C1 segment of cervical spinal cord (tissue), 14 donors: ENCODE measurements at places on chromosomes 5 and 9.

DNA sequence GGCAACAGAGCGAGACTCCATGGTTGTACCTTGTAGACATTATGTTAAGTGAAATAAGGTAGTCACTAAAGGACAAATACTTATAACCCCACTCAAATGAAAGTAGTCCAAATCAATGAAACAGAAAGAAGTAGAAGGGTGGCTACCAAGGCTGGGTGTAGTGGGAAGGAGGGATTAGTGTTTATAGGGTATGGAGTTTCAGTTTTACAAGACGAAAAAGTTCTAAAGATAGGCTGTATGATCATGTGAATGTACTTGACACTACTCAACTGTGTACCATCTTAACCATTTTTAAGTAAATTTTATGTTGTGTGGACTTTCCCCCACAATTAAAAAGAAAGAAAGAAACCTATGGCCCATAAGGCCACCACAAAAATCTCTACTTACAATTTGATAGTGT, 32.2 kb downstream of the ALDH7A1 start:
- no peak for DNase-seq

DNA sequence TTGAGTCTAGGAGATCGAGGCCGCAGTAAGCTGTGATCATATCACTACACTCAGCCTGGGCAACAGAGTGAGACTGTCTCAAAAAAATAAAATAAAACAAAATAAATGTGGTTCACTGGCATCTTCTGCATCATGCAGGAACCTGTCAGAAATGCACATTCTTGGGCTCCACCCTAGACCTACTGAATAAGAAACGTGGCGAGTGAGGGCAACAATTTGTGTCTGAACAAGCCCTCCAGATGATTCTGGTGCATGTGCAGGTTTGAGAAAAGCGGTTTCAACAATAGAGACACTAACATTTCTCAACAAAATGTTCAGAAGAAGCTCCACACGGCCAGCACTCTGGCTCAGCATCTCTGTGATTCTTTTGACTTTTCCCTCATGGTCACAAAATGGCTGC, 42.8 kb upstream of the CPEB4 start:
- DNase-seq, result no peak

DNA sequence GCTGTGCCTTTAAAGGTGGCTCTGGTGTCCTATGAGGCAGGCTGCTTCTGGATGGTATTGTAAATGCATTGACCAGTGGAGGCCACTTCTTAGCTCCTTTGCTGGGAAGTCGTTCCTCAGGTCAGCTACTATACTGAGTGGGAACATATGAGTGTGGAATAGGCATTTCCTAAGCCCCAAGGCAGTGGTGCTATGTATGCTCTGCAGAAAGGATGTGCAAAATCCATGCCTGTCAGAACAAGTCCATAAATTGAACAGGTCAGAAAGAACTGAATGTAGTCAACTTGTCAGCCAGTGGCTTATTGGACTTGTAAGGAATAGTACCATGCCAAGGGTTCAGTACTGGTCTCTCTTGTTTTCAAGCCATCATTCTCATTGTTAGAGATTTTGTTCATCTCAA, 216.4 kb downstream of the CDH10 start:
- no peak for DNase-seq

DNA sequence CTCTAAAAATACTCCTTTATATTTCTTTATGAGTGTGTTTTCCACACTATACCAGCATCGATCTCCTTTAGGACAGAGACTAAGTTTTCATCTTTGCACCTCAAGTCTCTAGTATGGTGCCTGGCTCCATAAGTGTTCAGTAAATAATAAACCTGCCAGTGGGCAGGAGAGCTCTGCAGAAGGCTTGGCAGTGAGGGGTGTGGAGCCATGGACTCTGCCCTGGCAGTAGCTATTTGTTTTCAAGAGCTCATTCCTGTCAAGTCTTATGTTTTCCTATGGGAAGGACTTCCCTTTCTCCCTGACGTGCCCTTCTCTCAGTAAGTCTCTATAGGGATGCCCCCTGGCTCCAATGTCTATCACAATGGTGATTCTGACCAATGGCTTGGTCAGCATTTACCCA, 252.2 kb downstream of the PIK3R1 start:
- no peak for DNase-seq

DNA sequence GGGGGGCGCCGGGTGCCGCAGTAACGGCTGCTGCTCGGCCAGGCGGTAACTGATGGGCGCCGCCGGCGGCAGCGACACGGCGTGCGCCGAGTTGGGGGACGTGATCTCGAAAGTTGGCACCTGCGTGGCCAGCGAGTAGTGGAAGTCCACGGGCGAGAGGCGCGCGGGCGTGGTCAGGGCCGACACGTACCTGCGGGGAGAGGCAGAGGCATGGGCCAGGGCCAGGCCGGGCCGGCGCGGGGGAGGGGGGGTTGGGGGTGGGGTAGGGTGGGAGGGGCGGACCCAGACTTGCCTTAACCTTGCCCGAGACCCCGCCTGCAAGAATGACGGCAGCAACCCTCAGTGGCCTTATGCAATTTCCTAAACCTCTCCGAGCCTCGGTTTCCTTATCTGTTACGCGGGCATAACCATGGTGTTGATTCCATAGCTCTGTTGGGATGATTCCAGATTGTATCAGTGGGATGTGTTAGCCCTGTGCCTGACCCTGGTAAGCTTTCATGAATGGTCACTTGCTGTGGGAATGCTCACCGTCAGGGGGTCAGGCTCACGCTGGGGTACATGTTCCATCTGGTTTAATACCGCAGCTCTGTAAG, 53.0 kb downstream of the PSD2 start:
- DNase-seq, result no peak

DNA sequence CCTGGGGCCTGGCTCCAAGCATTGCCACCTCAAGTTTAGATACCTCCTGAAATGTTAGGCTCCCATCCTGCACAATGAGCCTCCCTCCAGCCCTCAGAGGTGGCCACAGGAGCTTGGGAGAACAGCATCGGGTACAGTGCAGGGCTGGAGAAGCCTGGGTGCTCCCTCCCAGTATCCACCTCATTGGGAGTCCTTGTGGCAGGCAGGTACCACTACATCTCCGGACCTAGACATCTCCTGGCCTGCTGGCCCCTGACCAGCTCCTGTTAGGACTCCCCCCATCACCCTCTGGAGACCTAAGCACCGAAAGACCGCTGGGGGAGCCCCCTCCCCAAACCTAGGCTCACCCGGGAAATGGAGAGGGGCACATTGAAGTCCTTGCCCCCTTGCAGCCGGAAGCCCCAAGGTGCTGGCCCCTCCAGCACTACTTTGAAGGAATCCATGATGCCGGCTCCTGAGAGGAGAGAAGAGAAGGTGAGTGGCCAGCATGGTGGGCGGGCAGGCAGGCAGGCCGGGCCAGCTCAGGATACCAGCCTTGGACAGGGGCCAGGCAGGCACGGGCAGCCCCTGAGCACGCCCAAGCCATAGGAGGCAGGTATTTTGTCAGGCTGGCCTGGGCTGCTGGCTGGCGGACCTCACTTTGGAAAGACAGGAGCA, 1.2 kb downstream of the PDLIM7 start:
- no peak for DNase-seq

DNA sequence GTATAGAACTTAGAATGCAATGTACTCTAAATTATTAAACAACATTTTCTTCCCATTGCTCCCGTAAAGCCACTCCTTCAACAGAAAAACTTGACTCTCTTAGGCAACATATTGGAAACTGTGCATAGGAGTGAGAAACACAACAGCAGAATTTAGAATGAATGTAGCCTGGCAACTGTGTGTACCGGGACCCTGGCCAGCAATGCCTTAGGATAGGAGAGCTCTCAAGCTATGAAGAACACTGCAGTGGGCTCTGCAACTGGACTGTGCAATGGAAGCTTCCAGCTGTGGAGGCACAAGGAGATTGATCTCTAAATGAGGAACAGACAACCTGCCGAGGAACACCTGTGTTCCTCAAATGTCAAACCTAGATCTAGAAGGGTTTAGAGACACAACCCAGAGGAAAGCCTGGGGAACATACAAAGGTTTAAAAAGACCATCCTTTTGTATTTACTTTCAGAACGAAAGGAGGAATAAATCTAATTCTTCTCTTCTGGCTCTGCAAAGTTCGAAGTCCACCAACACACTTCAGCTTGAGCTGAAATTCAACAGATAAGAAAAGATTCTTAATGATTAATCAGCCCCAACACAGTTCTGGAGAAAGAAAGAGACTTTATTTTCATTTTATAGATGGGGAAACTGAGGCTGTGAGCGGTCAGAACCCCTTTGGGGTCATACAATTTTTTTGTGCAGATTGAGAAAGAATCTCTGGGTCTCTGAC, 51.5 kb upstream of the ARL15 start:
- DNase-seq, result no peak

DNA sequence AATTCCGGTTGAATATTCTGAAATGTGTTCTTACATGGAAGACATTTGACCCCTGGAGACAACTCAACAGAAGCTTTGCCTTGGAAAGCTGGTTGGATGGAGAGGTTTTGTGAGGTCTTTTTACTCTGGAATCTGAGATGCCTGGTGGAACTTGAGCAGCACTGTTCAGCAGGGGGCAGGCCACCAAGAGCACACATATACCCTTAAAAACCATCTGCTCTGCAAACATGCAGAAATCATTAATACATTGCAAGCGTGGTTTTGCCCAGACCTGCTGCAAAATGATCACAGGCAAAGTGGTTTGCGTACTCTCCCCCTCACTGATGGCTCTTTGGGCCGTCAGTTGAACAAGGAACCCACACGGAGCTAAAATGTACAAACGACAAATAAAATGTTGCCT, 32.8 kb upstream of the DAP start:
- no peak for DNase-seq

DNA sequence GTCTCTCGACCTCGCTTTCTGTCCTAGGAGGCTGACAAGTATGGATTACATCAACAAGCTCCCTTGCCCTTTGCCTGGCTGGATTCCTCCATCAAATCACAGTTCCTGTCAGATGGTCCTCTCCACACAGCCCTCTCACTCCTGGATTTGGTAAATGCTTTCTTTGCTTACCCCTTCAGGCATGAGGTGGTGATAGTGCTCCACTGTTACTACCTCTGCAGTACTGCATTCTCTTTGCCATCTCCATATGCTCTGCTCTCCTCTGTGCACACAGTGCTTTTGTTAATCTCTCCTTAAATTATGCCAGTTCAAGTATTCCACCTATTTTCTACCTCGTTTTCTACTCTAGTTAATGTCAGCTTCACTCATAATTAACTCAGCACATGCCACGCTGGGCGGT, 279.2 kb downstream of the DMAC1 start:
- no peak for DNase-seq

DNA sequence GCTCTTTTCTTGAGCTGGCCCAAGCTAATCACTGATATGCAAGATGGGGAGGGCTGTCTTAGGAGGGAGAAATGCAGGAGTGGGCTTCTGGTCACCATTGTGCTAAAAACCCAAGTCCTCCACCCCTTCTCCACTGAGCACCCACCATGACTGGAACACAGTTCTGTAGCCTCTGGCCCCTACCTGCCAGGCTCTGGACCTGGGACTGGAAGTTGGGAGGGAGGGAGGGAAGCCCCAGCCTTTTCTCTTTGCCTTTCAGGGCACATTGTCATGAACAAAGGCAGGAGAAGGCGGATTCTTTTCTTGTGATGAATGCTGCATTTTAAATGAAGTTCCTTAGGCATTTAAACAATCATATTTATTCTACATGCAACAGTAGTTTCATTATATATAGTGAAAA, 559.1 kb upstream of the TRPC7 start:
- DNase-seq, result no peak

- DNase-seq, result no peak
Observed at GRCh38 chr5:136374638-136375037, 9.3 kb upstream of the TRPC7 start.

DNA sequence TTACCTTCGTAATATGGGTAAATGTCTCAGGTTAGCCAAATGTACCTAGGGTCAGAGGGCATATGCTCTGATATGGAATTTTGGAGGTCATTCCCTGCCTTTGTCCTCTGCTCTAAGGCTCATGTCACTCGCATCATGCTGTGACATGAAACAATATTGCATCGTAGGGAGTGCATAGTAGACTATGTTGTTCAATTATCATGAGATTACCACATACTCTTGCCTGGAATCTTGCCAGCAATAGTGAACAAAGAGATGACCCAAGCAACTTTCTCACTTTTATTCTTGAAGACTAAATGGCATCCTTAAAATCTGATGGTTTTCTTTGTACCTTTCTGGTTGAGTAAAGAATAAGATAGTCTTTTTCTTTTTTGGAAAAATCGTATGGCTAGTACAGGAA, 27.6 kb downstream of the ZNF462 start:
- DNase-seq, result no peak

DNA sequence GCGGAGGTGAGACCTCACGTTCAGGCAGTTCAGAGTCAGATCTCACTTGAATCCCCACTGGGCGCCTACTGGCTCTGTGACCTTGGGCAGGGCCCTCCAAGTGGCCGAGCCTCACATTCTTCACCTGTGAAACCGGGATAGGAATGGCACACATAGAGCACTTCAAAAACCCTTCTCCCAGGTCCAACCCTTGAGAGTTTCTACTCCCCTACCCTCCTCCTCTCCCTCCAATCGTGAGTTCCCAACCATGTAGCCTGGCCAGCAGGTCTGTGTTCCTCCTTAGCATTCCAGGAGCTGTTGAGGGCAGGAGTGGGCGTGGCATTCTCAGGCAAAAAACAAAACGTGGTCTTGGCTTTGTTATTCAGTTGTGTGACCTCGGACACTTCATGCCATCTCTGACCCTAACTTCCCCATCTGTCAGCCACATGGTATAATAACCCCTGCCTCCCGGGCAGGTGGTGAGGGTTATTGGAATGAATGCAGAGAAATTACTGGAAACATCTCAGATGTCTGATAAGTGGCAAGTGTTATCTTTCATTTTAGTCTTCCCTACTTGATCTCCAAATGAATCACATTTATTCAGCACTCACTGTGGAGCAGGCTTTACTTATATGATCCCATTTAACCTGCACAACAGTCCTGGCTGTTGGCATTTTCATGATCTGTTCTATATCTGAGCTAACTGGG, 112.8 kb upstream of the BOD1 start:
- DNase-seq, result no peak

GRCh38 chr5:42950456-42951292, 89.4 kb downstream of the ANXA2R start:
- DNase-seq, result no peak

- no peak for DNase-seq
Observed at GRCh38 chr5:64165500-64166200, at the start of gene RNF180. Gene RNF180 (plus strand): TSS chr5:64165843. CDS start chr5:64200808, 34,965 bp downstream.

DNA sequence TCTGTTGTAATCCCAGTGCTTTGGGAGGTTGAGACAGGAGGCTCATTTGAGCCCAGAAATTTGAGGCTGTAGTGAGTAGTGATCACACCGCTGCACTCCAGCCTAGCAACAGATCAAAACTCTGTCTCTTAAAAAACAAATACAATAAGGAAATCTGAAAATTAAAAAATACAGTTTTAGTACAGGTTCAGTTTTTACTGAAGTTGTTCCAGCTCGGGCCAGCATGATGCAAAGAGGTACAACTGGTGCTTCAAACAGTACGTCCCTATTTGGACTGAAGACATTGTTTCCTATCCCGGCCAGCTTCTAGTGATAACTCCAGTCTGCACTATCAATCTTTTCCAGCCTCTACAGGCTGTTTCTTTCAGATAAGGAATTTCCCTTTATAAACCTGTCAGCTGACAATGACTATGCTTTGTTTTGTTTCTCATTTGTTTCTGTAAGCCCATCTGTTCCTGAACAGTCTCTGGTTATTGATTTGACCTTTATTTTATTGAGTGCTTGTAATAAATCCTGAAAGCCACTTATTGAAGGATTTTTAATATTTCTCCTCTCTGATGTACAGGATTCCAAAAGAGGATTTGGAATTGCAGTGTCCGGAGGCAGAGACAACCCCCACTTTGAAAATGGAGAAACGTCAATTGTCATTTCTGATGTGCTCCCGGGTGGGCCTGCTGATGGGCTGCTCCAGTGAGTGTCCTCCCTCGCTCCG, 41.9 kb downstream of the TJP2 start:
- no peak for DNase-seq
